ENCODE measurements at places on chromosomes 7 and 10. TPM values are rescaled to one million over a fixed set of nuclear protein-coding genes. Genes with fewer than 3 reads are reported as not detected.

DNA sequence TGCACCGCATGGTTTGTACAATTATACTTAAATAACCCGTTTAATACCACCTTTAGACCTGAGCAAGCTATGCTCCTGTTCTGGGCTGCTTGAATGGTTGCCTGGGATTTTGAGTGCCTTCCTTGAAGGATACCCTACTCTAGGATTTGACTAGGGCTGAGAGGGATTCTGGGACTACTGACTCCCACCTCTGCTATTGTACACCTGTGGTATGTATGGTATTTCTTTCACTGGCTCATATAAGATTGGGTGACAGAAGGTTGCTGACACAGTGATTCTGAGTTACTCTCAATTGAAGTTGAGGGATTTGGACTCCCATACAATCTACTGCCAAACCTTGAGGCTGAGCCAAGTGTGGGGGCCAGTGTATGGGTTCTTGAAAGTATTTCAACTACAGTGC lies 494.4 kb upstream of the SEMA3D start:
- DNase-seq: no peak

GRCh38 chr7:87712571-87712970 lies 84.4 kb downstream of the RUNDC3B start:
- no peak for DNase-seq

DNA sequence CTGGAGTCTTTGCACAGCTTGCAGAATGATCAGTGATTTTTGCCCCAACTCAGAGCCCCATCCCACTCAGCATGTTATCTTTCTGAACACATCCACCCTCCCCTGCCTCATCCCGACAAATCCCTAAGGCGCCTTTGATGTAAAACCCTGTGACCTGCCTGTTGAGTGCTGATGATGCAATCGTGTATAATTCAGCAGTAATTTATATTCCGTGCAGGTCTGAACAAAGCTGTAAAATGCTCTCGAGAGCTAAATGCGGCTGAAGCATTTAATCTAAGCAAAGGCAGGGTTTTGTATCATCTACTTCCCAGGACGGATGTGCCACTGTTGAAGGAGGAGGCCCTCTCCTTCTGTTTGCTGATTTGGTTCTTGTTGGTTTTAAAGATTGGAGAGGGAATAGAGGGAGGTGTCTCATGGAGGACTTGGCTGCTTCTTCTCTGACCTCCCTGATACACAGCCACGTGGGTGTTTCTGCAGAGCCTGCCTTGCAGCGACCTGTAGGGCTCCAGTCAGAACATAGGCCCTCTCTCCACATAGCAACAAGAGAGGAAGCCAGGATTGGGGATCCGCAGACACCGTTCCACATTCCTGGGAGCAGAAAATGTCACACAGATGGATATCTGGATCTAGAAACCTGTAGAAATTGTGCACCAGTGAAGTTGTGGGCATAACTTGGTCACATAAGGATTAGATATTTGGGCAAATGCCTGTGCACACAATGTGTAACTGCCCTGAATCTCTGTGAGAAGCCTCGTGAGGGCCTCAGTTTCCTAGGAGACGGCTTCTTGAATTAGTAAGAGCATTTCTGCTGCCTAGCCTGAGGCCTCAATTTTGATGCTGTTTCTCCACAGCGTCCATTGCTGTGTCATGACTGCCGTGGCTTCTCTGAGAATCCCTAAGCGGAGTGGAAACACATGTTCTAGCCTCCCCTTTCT lies 90.2 kb upstream of the AGK start:
- DNase-seq: peak; percentile 15

GRCh38 chr10:51075043-51075872 lies 971 bp downstream of the PRKG1 start:
- no peak for DNase-seq

- no peak for DNase-seq
Measured at GRCh38 chr10:98273057-98273850, 5.3 kb upstream of the LOXL4 start.

DNA sequence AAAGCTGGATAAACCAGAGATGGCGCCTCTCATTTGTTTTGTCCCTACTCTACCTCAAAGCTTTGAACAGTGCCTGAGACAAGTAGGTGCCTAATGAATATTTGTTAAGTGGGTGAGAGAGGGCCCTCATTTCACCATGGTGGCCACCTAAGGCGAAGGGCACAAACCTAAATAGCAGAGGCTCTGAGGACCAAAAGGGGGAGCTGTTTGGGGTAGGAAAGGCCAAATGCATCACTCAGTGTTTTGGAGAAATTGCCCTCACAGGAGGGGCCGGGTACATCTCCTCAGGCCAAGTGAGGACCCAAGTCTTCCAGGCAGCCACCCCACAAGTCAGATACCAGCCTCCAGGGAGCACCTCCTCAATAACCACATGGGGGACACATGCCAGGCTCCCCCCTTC lies 14.0 kb downstream of the IMPDH1 start:
- DNase-seq: no peak

DNA sequence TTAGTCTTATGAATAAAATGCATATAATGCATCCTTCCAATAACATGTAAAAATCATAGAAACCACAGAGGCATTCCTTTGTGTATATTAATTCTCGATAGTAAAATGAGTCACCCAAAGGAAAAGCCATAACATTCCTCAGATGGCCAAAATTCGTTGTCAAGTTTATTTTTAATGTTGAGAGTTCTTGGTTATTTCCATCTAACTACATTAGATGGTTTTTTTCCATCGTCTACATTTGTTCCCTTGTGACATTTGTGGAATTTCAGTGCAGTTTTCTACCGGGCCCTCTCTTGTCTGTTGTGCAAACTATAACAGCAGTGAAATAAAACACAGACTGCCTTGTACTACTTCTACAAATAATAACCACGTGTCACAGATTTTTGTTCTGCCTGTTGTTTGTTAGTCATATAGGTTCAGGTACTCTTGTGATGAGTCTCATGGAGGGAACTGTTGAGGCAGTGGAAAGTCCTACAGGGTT lies 54.7 kb upstream of the CCAR1 start:
- DNase-seq: no peak

- DNase-seq: no peak
Measured at GRCh38 chr10:113447278-113447677, 105.6 kb upstream of the HABP2 start.

- DNase-seq: no peak
Measured at GRCh38 chr10:124639206-124639605, 105.0 kb downstream of the FAM53B start.

DNA sequence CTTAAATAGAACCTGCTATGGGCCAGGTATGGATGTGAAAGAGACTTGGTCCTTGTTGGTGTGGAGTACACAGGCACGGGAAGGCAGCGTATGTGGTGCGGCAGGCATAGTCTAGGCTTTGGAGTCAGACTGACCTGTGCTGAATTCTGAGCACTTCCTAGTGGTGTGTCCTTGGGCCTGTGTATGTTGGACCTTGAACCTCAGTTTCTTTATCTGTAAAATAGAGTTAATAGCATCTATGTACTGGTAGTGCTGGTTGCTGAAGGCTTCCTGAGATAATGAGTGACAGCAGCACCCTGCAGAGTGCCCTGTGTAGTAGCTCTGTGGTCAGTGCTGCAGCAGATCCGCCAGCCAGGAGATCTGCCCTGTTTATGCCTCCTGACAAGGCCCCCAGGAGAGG lies 5.3 kb upstream of the SFRP5 start:
- DNase-seq: no peak

DNA sequence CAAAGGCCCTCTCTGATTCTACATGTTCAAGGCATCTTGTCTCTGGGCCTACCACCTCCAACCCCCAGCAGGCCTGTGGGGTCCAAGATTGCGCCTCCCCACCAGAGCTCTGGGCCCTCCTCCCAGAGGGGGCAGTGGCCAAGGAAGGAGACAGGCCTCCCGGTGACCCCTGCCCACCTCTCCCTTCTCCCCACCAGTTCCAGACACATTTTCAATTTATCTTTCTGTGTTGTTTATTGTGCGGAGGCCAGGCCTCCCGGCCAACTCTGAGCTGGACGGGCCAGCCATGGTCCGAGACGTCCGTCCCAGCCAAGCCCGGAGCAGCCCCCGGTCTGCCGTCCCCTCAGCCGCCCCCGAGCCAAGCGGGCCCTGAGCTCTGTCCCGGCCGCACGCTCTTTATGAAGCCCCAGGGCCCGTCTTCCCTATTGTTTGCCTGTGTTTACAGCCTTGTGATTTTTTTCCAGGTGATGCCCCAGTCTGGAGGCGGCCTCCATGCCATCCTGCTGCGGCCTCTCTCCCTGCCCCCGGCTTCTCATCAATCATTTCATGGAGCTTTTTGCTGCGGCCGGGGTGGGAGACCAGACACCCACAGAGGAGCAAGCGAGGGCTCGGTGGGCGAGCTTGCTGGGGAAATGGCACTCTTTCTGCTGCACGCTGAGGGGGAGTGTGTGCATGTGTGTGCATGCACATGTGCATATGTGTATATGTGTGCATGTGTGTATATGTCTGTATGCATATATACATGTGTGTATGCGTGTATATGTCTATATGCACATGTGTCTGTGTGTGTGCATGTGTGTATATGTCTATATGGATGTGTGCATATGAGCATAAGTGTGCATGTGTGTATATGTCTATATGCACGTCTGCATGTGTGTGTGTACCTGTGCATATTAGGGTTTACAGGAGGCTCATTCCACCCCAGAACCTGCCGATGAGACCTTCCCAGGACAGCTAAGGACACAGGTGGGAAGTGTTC lies 52.7 kb upstream of the ELN start:
- no peak for DNase-seq

GRCh38 chr10:122420624-122421007 lies 33.8 kb upstream of the ARMS2 start:
- DNase-seq: no peak

- DNase-seq: no peak
Measured at GRCh38 chr7:82247814-82248433, 195.7 kb downstream of the CACNA2D1 start.

- peak; percentile 37 for DNase-seq
Measured at GRCh38 chr7:46847126-46847525, 734.8 kb downstream of the TNS3 start.

DNA sequence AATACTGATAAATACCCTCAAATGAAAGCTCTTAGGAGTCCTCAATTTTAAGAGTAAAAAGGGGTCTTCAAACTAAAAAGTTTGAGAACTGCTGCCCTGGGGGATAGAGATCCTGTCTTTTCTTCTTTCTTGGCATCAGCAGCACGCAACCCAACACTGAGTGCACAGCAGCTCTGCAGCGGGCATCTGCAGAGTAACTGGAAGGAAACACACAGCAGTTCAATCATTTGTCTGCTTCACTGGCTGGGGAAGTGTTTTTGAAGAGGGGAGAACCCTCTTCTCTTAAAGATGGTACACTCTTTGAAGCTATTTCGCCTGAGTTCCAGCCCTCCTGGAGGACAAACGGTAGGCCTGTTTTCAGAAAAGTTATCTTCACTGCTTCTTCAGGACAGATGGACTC lies 193.6 kb downstream of the FGFR2 start:
- DNase-seq: no peak

DNA sequence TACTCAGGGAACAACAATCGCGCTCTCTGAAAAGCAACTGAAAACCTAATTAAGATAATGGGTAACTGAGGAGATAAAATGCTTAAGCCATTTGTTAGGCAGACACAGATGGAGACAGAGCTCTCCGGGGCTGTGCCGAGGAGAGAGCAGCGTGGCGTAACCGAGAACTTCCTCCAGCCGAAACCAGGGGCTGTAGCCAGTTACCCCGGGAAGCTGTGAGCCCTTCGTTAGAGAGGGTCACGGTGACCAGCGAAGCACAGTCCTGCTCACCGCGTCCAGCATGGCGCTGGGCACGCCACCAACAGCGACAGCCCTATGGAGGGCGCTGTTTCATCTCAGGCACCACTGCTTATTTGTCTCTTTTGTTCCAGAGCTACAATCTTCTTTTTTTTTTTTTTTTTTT lies 16.1 kb downstream of the PAPOLB start:
- DNase-seq: no peak

DNA sequence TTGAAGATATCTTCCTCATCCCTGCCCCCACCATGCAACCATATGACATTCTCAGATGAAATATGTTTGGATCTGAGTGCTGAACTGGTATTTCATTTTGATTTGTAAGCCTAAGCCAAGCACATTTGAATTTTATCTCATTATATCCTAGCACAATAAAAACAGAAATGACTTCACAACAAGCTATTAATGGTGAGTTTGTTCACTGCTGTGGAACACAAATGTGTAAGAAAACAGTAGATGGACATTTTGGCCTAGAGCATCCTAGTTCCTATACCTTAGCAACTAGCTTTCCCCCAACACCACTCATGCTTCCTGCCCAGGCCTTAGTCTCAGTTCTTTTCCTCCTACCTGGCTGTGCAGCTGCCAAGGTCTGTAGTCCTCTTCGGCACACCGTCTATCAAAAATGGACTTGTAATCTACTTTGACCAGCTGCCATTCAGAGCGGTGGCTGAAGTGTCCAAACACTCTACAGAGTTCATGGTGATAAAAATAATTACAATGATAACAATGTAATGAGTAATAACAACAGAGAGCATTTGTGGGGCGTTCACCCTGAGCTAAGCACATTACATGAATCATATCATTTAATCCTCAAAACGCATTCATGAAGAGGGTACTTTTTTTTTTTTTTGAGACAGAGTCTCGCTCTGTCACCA lies 491.9 kb downstream of the SORCS1 start:
- no peak for DNase-seq

DNA sequence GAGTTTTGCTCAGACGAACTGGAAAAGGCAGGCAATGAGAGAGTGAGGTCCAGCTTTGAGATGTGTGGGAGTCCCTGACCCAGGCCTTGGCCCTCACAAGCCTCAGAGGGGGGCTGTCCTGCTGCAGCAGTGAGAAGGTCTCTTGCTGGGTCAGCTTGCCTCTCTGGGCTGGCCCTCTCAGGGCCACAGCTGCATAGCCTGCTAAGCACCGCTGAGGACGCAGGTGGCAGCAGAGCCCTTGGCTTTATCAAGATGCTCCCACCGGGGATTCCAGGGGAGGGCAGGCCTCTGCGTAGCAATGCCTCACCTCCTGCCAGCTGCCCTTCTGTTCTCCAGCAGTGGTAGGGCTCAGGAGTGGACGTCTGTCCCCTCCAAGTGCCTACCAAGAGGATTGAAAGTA lies 128.7 kb downstream of the COBL start:
- DNase-seq: peak; percentile 20

CPA1 gene
- polyA plus RNA-seq: 2.5 TPM

OPALIN gene
- polyA plus RNA-seq: not detected

GSDME gene
- polyA plus RNA-seq: 9.2 TPM

NEBL gene
- polyA plus RNA-seq: 1.6 TPM

OR13A1 gene
- polyA plus RNA-seq: not detected

GSTO2 gene
- polyA plus RNA-seq: 3.4 TPM

EPDR1 gene
- polyA plus RNA-seq: 104 TPM

PPP1R3C gene
- polyA plus RNA-seq: 180 TPM

ANKRD2 gene
- 29.4 TPM for polyA plus RNA-seq

TAS2R41 gene
- polyA plus RNA-seq: not detected

OR2A5 gene
- not detected for polyA plus RNA-seq

ATOH7 gene
- 0.15 TPM for polyA plus RNA-seq

DYNC1I1 gene
- 0.68 TPM for polyA plus RNA-seq

PHYHIPL gene
- polyA plus RNA-seq: 2.4 TPM

Data from muscle of back (tissue), 13 donors.